ENCODE measurements at places on chromosomes 3 and 15.

DNA sequence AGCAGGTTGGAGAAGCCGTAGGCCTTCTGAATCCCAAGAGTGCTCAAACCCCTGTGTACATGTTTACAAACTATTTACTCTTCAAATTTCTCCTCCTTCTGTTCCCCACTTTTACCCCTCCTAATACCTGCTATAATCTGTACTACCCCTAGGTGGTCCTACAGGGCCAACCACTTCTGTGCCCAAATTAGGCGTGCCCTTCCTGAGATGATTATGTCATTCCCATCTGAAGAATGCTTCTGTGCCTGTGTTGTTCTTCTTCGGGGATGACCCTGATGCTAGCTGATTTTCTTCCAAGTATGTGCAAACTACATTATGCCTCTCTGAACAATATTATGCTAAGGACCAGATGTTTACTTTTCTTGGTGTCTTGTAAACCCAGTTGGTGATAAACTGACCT, 20.5 kb downstream of the RBP2 start:
- no peak for DNase-seq

DNA sequence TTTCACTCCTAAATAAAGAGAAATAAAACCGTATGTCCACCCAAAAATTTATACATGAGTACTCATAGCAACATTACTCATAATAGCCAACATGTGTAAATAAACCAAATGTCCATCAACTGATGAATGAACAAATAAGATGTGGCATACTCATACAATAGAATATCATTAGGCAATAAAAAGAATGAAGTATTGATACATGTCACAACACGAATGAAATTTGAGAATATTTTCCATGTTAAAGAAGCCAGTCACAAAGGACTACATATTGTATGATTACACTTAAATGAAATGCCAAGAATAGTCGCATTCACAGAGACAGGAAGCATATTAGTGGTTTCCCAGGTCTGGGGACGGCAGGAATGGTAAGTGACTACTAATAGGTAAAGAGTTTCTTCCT, 869.2 kb downstream of the IGSF11 start:
- no peak for DNase-seq

GRCh38 chr15:40372981-40373380, 9.5 kb upstream of the KNSTRN start:
- DNase-seq = no peak

GRCh38 chr15:76100361-76100760, 40.6 kb downstream of the TMEM266 start:
- no peak for DNase-seq

DNA sequence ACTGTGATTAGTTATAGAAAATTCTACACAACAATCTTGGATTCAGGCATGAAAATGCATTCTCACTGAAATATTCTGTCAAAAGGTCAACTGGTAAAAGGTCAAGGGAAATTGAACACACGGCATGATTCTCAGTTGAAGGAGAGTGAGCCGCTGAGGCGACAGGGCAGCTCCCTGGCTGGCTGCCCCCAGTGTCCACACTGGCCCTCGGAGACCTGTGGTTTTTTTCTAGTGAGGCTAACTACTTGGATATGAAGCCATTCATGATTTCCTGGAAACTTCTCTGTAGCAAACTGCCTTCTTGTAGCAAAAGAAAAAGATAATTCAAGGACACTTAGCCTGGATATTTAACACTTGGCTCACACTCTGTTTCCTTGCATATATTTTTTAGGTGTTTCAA, 37.2 kb downstream of the AADACL2 start:
- no peak for DNase-seq

- DNase-seq = no peak
Observed at GRCh38 chr3:100046986-100047385, 67.3 kb downstream of the FILIP1L start.

- no peak for DNase-seq
Observed at GRCh38 chr3:37624276-37624675, 237.4 kb upstream of the CTDSPL start.

DNA sequence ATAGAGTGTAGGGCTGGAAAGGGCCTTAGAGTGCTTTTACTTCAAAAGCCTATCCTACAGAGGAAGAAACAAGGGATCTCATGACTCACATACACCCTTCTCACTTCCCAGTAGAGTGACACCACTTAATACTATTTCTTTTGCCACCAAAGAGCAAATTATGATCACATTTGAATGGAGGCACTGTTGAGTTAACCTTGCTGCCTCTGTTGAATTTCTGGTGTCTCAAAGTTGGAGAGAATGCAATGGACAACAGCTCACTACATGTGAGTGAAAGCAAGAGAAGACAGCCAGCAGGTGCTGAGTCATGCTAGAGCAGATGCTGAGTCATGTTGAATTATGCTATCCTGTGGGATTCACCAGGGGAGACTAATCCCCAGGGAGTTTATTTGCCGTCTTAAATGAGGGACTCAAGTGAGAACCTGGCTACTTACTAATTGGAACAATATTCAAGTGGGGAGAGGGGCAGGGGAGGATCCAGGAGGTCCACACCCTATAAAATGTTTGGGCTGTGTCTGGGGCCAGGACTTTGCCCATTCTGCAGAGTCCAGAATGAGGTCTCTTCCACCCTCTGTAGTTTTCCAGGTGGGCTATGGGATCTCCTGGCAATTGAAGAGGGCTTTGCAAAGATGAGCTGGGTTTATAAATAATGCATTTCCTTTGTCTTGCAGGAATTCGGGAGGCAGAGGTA, 35.8 kb downstream of the ST8SIA2 start:
- DNase-seq = no peak

GRCh38 chr3:72205297-72205826, 420.4 kb upstream of the PROK2 start:
- no peak for DNase-seq

All from activated T-helper 1 cell treated with anti-CD3 and anti-CD28 coated beads, Interleukin-2, amount 50 U/mL, for 16 hours (primary cell).